ENCODE measurements at places on chromosomes 4 and X. TPM values are rescaled to one million over a fixed set of nuclear protein-coding genes. Genes with fewer than 3 reads are reported as not detected.

DNA sequence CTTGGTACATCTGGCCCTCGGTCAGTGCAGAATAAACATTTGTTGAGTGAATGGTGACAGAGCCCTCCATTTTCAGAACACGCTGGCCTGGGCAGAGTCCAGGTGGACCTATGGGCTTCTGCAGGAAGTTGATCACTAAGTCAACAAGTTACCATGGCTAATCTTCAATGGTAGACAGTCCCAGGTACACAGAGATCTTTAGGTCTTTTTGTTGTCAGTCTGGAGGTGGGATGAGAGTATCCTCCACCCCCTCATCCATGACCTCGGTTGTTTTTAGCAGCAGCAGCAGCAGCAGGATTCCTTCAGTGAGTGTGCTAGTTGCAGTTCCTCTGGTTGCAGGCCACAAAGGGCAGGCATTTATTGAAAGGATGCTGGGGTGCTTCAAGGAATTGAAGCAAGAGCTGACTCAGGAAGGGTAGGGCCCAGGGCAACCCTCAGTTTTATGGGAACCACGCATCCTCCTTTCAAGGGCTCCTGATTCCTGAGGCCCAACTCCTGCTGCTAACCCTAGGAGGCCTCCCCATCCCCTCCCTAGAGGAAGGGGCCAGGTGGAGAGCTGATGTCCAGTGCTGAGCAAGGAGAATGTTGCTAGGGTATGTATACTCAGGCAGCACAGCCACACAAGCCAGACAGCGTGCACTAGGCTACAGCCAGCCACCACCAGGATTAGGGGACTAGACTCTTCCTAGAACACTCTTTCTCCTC is 1.7 kb upstream of the USP27X start:
- ATAC-seq = no peak

DNA sequence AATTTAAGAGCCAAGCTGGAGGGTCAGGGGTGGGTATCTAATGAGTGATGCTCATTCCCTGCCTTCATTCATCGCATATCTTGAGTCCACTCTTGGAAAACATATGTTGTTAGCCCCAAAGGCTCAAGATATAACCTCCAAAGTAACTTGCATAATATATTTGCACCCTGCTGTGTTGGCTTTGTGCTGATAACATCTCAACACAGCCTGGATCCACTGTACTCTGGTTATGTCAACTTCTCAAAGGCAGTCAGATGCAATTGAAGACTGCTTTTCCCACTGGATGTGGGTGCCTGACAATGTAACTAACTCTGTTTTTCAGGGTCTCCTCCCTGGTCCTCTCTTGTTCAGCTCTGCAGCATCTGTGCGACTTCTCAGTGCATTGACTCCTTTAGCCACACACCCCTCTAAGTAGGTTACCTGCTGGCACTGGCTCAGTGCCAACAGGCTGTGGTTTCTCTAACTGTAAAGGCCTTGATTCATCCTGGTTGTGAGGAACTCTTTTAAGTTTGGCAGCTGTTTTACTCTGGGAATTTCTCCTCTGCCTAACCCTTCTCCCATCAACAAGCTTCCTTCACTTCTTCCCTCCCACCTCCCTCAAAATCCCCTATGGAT is 28.1 kb downstream of the SLC16A2 start:
- no peak for ATAC-seq

DNA sequence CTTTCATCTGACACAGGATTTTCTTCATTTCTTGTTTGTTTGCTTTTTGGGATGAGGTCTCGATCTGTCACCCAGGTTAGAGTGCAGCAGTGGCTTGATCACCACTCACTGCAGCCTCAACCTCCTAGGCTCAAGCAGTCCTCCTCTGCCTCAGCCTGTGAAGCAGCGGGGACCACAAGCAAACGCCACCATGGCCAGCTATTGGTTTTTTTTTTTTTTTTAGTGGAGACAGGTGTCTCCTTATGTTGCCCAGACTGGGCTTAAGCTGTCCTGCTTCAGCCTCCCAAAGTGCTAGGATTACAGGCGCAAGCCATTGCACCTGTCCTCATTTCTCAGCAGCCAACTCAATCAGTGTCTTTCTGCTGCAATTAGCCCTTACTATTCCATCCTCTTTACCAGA is 10.3 kb downstream of the SPRY1 start:
- no peak for ATAC-seq

DNA sequence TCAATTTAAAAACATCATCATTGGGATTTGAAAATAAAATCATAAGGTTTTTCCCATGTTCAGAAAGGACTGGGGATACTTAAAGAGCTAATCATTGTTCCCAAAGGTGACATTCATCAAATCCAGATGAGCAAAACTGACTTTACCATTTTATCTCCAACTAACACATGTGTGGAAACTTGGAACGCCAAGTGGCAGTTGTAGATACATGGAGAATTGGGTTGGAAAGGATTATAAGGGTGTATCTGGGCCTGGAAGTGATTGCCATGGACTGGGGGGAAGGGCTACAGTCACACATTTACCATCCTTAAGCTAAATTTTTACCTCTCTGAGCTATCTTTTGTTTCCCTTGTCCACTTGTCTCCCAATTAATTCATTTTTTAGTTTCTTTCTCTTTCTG is 203.4 kb downstream of the SLC39A8 start:
- ATAC-seq = no peak

GRCh38 chr4:79395841-79396240 is 12.2 kb downstream of the GK2 start:
- ATAC-seq = no peak

GRCh38 chr4:101911616-101912015 is 121.1 kb downstream of the BANK1 start:
- no peak for ATAC-seq

- no peak for ATAC-seq
Measured at GRCh38 chr4:183984566-183984965, 79.5 kb downstream of the STOX2 start.

- peak; percentile 60 for ATAC-seq
Measured at GRCh38 chr4:107853444-107854355, 29.0 kb downstream of the SGMS2 start.

DNA sequence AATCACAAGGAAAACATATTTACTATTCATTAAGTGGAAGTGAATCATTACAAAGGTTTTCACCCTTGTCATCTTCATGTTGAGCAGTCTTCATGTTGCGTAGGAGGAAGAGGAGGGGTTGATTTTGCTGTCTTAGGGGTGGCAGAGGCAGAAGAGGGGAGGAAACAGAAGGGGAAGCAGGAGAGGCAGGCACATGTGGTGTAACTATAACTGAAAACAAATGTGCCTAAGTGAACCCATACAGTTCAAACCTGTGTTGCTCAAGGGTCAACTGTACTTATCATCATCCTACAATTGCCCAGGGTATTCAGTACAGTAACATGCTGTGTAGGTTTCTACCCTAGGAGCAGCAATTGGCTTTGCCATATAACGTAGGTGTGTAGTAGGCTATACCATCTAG is 47.2 kb downstream of the SYNPO2 start:
- no peak for ATAC-seq

RENBP gene
- total RNA-seq = 0.52 TPM

MAOA gene
- 88.9 TPM for total RNA-seq

UCP1 gene
- not detected for total RNA-seq

HS3ST1 gene
- total RNA-seq = 18.7 TPM

Measured in esophagus mucosa (tissue), 1 donor.